Epithelial cell of proximal tubule (primary cell): ENCODE measurements at places on chromosomes 11 and 22. TPM values are rescaled to one million over a fixed set of nuclear protein-coding genes. Genes with fewer than 3 reads are reported as not detected.

DNA sequence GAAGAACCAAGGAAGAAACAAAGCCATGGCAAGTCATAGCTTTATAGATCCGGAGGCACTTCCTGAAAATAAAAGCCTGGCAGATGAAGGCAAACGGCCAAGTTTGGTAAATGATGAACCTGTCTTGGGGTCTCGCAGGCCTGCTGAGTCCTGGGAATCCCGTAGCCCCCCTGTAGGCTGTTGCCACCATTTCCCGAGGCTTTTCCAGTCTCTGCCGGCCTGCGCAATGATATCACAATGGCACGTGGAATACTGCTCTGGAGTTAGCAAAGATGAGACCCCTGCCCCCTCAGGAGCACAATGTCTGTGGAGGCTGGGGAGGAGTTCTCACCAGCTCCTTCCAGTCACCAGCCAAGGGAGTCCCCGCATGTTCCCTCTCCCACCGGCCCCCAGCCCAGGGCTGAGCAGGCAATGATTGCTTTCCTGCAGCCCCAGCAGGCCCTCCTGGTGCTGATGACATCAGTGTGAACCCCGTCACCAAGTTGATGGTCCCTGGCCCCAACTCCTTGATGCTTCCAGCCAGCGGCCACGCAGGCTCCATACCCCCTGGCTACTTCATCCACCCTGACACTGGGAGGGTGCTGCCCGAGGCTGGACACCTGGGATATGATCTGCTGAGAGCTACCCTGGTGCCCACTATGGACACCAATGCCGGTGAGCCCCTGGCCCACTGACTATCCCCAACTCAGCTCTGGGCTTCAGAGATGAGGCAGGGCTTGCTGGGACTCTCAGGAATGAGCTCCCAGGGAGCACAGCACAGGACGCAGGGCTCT, 55.9 kb downstream of the BTG4 start:
- no peak for DNase-seq

GRCh38 chr11:111589886-111590499, 12.3 kb upstream of the SIK2 start:
- no peak for DNase-seq

DNA sequence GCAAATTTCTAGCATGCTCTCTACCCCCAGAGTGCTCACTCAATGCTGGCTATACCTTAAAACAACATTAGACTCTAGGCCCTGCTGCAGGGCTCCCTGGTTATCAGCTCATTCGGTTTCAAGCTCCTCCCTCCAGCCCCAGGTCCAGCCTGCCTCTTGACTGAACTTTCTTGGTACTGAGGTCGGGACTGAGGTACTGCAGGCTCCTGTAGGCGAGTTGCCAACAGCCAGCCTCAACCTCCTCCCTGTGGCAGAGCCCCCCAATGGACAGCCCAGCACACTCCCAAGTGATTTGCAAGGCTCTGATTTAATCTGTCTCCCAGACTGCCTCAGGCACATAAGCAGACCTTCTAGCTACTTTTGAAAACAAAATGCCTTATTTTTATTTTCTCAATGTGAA, 73.6 kb upstream of the EIF3M start:
- no peak for DNase-seq

GRCh38 chr11:776561-777287, 563 bp downstream of the GATD1 start:
- DNase-seq: no peak

DNA sequence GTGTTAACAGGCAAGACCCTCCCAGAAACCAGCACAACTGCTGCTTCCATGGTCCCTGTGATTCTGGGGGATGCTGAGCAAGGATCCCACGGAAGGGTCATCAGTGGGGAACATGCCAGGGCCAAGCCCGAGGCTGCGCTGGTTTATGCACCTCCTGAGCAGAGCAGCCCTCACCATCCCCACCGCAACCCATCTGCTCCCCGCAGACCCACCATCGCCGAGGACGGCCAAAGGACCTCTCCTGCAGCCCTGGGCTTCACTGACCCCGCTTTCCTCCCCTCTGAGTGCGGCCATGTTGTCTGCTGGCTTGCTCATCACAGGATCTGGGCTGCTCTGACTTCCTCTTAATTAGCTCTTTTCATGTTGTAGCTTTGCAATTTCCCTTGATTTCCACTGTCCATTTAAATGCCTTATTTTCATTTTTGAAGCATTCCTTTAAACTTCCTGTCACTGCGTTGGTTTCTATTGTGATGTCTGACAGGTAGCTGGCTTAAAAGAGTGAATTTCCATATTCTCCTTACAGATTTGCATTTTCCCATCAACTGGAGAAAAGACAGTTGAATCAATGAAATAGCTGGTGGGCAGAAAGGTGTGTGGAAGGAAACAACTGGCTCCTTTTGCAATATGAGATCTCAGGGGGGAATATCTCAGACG, 14.9 kb downstream of the TP53AIP1 start:
- no peak for DNase-seq

DNA sequence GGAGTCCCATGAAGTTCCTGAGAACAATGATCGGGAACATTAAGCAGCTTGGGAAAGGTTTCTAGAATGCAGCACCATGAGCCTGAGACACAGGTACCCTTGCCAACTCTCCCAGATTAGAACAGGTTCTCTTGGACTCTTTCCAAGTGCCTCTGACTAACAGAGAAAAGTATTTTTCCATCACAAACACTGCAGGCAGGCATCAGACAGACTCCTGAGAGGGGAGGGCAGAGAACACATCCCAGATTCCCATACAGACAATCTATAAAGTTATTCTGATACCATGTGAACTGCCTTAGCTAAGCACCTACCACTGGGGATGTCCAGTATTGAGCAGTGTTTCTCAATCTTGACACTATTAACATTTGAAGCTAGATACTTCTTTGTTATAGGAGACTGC, 27.3 kb downstream of the SERGEF start:
- DNase-seq: peak; percentile 70

- no peak for DNase-seq
Measured at GRCh38 chr22:25666308-25666707, 75.7 kb upstream of the MYO18B start.

DNA sequence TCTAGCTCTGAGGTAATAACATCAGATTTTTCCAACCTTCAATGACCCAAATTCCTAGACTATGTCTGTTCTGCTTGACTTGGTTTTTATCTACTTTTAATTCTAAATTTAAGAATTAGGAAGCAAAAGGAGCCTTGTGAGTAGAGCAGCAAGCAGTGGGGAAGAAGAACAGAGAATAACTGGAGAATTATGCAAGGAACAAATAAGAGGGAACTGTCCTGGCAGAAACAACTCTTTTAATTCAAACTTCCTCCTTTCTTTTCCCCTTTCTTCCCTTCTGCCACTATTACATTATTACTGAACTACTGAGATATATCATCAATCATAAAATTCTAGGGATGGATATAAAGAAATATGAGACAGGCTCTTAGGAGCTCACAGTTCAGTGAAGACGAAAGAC, 276.1 kb downstream of the SBF2 start:
- DNase-seq: no peak

DNA sequence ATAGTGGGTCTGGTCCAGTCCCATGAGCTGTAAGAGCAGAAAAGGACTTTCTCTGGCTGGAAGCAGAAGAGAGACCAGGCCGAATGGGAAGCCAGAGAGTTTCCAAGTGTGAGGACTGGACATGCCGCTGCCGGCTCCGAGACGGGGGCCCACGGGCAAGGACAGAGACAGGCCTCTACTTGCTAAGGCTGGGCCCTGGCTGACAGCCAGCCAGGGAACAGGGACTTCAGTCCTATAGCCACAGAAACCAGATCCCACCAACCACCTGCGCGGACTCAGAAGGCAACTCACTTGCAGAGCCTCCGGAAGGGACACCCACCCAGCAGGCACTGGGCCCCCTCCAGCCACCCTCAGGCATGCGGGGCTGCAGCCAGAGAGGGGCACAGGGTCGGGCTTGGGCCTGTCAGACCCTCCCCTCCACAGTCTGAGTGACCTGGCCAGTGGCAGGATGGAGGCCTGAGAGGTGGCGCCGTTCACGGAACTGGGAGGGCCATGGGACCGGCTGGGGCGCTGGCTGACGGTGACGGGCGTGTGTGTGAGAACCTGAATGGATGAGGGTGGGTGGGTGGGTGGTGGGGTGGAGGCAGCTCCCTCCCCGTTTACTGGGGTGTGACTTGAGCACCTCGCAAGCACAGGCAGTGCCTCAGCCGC, 47.8 kb upstream of the A4GALT start:
- no peak for DNase-seq

- DNase-seq: no peak
Measured at GRCh38 chr11:90428836-90429235, 206.0 kb upstream of the CHORDC1 start.

DNA sequence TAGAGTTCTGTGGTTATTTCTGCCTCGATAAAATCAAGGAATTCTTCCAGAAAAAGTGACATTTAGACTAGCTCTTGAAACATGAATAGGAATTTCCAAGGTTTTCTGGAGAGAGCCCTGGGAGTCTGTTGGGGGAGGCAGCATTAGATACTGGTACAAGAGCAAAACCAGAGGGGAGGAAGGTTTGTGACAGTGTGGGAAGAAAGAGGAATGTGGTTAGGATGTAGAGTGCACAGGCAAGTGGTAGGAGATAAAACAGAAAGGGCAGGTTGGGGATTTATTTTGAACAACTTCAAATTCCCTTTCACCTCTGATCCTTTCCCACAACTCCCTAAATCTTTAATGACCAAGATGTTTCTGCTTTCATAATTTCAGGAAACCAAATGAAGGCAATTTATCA, 588.4 kb downstream of the METTL15 start:
- no peak for DNase-seq

DNA sequence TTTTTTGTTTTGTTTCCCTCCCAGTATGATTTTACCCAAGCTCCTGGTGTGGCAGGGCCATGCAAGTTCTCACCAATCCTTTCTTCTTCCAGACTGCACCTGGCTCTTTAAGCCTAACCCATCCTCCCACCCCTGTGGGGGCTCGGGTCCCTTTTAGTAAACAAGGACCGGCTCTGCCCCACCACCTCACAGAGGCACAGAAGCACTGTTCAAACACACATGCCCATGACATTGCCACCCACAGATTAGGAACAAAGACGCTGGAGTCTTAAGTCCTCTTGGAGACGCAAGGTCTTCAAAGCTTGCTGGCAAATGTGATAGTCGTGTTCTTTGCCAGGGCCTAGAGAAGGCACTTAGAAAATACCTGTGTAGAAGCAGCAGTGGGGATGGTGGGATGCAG, 18.9 kb downstream of the UQCR10 start:
- DNase-seq: no peak

CYTH4 gene
- total RNA-seq: 0.07 TPM in 1 of 2 replicates, not detected in the other

JAML gene
- not detected in 2 replicates for total RNA-seq

CSNK2A3 gene
- total RNA-seq: 0.35 and 1.0 TPM in 2 replicates

SF1 gene
- total RNA-seq: 111 and 136 TPM in 2 replicates

OR9G1 gene
- total RNA-seq: not detected in 2 replicates

SCUBE2 gene
- 0.17 and 0.43 TPM in 2 replicates for total RNA-seq

GRM5 gene
- total RNA-seq: 0.12 and 0.14 TPM in 2 replicates
